ENCODE measurements at places on chromosomes 5 and 9. TPM values are rescaled to one million over a fixed set of nuclear protein-coding genes. Genes with fewer than 3 reads are reported as not detected.

The ARID3C gene
- not detected for total RNA-seq

The PTGDS gene
- total RNA-seq = not detected

The TSLP gene
- total RNA-seq = not detected

The IARS1 gene
- 127 TPM for total RNA-seq

The TMEM174 gene
- total RNA-seq = not detected

The SPATA6L gene
- 0.20 TPM for total RNA-seq

The NMUR2 gene
- total RNA-seq = 6.4 TPM

The CCDC180 gene
- 2.5 TPM for total RNA-seq

The LHX6 gene
- 0.12 TPM for total RNA-seq

The PCDHAC2 gene
- 2.8 TPM for total RNA-seq
